ENCODE measurements at places on chromosomes 12 and 14. TPM values are rescaled to one million over a fixed set of nuclear protein-coding genes. Genes with fewer than 3 reads are reported as not detected.
A peak's percentile ranks its signal among the peaks of the same experiment; 100 is the strongest.

DNA sequence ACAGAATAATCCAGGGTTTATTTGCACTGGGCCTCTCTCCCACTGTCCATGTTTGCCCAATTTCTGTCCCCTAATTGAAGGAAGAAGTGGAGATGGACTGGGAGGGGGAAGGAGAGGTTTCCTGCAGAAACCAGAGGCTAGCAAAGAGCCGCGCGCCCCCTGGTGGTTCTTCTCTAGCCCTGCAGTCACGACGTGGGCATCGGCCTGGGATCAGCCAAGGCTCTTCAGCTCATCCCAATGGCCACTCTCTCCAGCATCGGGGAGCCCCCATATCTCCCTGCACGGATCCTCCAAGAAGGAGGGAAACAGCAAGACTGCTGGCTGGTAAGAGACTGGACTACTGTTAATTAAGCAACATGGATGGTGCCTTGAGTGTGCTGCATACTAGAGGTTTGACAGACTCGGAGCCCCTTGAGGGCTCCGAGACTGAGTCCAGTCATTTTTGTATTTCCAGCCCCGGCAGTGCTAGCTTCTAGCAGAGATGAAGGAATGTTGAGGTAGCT, 18.7 kb downstream of the ZBTB39 start:
- DNase-seq: peak; percentile 73

- no peak for DNase-seq
Observed at GRCh38 chr12:3622021-3622821, 130.7 kb downstream of the CRACR2A start.

- DNase-seq: no peak
Observed at GRCh38 chr14:21055432-21056117, 2.0 kb upstream of the RNASE8 start.

DNA sequence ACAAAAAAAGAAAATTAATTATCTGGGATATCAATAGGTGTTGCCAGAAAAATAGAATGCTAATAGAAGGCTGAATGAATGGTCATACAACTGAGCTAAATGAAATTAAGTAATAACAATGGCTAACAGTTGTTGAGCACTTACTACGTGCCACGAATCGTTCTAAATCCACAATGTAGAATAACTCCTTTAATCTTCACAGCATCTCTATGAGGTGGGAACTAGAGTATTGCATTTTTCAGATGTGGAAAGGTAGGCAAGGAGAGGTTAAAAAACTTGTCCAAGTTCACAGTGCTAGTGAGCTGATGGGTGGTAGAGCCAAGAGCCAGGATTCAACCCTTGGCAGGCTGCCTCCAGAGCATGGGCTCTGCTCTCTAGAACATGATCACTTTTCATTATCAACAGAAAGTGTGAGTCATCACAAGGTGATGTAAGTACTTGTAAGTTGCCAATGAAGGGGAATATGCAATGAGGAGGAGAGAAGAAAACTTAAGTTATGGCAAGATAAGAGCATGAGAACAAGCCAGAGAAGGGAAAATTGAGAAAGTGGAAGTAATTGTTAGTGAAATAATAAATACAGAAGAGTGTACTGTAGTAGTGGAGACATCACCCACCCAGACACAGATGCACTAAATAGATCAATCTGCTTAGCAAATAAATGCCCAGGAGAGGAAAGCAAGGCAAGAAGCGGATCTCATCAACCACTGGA, 122.1 kb downstream of the PRKD1 start:
- DNase-seq: peak; percentile 18

DNA sequence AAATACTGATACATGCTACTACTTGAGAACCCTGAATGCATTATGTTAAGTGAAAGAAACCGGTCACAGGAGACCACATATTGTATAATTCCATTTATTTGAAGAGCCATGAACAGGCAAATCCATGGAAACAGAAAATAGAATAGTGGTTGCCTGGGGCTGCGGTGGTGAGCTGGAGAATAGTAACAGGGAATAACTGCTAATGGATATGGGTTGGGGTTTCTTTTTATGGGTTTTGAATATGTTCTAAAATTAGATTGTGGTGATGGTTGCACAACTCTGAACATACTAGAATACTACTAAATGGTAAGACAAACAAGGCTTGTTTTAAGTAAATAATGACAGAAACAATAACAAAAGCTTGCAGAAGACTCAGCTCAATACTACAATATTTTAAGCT, 293.0 kb downstream of the BTG1 start:
- no peak for DNase-seq

DNA sequence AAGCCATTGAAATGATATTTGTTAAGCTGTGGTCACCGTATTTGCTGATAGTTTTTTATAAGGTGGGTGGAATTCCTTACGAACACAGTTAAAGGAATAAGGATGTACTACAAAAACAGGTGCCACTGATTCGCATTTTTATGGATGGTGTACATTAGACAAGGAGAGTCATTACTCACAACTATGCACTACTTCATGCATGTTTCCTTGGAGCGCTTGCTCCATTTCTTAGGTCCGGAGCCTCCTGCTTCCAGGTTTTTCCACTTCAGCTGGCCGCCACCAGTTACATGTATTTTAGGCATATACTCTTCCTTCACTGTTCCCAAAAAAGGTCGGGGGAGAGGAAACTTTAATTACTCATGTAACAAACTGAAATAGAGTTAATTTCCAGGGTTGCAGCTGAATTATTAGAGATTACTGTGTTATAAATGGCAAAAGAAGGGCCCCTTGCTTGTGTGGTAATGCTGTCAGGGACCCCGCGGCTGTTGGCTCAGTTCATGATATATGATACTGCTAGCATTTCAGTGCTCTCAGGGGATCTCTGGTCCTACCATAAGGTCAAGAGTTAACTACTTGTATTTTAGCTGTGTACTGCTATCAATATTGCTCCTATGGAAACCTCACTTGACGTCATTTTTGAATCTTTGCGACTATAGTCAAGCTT, 454.7 kb downstream of the NPAS3 start:
- no peak for DNase-seq

DNA sequence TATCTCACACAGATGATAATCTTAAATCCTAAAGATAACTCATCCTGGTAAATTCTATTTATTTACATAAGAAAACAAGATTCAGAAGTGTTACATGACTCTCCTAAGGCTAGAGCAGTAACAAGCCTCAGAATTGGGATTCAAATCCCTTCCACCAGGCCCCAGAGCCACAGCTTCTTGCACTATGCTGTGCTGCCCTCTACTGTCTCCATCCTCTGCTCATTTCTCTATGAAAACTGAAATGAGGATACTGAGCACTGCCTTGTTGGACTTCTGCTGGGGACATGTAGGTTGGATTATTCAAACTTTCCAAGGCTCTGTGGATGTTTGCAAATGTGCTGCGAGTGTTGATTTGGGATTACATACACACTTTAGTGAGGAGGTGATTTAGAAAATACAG, 23.5 kb upstream of the C12orf50 start:
- DNase-seq: peak; percentile 32

- DNase-seq: no peak
Observed at GRCh38 chr14:55512421-55512820, 67.6 kb upstream of the KTN1 start.

GRCh38 chr12:131159660-131160059, 206.0 kb downstream of the ADGRD1 start:
- no peak for DNase-seq

DNA sequence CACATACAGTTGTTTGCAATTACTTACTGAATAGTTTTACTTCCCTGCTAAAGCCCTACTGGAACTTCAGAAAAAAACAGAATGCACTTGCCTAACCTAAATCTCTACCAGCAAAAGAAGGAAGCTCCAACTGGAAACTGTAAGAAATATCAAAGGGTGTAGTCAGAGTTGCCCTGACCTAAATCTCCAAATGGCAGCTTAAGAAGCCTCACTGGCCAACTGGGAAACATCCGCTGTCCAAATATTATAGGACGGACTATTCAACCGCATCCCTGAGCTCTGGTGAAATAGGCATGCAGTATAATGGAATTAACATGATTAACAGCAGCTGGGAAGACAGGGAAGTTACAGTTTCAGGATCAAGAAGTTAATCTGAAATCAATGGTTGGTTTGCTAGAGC, 24.3 kb downstream of the ANAPC7 start:
- no peak for DNase-seq

DNA sequence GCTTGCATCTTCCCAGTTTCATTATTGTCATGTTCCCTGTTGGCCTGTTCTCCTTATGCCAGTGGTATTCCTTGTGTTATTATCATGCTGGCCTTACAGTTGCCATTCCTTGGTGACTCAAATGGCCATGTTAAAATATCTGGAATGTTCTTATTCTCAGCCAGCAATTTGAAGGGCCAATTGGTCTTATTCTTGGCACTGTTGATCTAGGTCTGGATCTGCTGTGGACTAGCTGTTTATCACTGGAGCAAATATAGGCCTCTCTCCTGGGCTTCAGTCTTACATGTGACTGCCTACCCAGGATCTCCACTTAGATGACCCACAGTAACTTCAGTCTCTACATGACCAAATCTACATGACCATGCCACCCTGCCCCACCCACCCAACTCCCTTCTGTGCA, 5.4 kb downstream of the CIPC start:
- no peak for DNase-seq

DNA sequence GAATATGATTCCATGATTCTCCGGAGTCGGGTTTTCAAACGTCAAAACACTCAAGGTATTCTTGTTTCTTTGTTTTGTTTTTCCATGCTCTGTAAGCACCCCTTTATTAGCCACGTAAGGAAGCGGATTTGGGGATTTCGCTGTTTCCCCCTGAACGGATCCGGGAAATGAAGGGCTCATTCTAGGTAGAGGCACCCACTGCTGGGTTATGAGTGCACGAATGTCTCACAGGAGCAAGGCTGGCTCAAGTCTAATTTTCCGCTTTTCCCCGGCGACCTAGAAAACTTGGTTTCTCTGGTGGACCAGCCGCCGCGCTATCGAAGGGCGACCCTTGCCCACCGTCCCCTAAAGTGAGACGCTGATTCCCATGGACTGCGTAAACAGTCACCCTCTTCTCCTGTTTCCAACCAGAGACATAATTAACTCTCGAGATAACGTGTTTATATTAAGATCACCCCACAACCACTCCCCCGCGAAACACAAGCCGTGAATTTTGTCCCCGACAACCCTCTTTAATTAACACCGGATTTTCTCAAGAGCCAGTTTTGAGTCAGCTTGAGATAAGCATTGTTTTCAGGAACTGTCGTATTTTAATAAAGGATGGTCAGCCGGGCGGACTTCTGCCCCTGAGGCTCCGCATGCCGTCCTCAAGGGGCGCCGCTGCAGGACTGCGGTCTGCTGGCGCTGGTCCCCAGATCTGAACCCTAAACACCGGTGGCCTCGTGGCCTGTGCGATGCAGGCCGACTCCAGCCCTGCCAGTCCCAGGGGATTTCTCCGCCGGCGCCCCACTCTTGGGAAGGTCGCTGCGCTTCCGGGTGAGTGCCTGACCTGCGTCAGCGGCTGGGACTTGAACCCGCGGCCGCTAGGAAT, 515 bp upstream of the ABCC9 start:
- no peak for DNase-seq

- no peak for DNase-seq
Observed at GRCh38 chr12:125104982-125105381, 39.7 kb downstream of the AACS start.

DNA sequence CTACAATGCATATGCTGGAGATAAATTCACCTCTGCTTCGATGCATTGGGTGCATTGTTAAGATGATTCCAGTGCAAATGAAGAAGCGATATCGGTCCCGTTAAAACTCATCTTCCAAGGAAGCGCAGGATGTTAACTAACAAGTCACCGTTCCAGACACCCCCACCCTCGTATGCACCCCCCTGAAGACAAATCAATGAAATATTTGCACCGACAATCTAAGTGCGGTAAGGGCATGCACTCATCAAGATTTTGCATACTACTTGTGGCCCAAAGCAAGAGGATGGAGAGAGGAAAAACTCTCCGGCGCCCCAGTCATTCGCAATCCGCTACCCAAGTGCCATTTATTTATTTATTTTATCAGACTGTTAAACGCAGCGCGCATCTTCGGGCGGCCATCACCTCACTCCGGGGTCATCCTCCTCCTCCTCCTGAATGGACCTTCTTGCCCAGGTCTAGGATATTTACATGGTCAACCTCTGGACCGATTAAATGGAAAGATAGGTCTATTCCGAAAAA, 1.2 kb downstream of the NOVA1 start:
- DNase-seq: no peak

- no peak for DNase-seq
Observed at GRCh38 chr14:64636980-64637429, 67.2 kb upstream of the PLEKHG3 start.

DNA sequence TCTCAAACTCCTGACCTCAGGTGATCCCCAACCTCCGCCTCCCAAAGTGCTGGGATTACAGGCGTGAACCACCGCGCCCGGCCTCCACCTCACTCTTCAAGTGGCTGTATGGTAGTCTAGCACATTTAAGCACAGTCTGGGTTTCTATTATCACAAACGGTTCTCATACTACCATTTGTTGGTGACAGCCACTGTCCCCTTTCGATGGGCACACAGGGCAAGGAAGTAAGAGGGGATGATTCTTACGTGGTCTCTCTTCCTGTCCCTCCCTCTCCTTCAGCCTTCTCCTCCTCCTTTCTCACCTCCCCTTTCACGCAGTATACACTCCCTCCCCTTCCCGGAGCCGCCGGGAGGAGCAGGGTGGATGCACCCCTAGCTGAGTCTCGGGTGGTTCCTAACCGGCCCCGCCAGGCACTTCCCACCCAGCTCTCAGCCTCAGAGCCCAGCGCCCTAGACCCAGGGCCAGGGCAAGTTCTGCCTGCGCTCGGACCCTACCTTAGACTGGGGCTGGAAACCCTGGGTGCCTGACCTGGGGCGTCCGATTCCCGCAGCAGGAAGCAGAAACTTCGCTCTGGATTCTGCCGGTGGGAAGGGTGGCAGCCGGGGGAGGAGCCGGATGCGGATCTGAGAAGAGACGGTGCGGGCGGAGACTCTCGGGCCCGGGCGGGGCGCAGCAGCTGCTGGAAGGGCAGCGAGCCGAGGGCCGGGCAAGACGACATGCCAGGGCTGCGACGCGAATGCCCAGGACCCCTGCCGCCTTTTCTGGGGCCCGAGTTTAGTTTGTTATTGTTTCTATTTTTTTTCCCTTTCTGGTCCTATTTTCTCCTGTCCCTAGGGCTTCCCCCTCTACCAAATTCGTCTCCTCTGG, at the start of gene TEP1:
Gene TEP1, minus strand, starts transcription at position 626 of the 868 bp plus-strand sequence. CDS start 5,062 bp downstream, outside the sequence.
- DNase-seq: peak; percentile 85

GRCh38 chr14:45373877-45374276, 120.9 kb upstream of the MIS18BP1 start:
- no peak for DNase-seq

- DNase-seq: no peak
Observed at GRCh38 chr12:4274396-4275015, 944 bp downstream of the CCND2 start.

GRCh38 chr12:122403115-122403770, 19.2 kb downstream of the CLIP1 start:
- DNase-seq: no peak

CCDC85C gene
- 5.7 TPM for total RNA-seq

P2RX2 gene
- total RNA-seq: not detected

TAS2R43 gene
- 1.6 TPM for total RNA-seq

TEX22 gene
- total RNA-seq: under 0.01 TPM

DHRS2 gene
- 1.7 TPM for total RNA-seq

POTEM gene
- total RNA-seq: not detected

BLTP3B gene
- total RNA-seq: 11.2 TPM

NANOG gene
- total RNA-seq: not detected
